ENCODE measurements at places on chromosomes 6 and 20.

DNA sequence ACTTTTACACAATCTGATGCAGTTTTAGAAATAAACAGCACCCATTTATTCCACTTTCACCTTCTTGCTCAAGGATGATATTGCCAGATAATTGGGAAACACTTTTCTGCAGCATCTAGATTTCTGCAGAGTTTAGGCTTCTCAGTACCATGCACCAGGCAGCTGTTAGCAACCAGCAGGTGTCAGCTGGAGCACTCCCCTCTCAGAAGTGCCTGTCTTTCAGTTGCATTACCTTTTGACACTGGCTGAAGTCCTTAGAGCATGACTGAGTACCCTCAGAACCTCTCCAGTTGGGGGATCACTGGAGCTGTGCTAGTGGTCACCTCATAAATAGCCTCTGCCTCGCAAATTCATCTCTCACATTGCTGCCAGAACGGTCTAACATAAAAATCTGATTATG lies 91.2 kb downstream of the DNAH8 start:
- DNase-seq: no peak

GRCh38 chr6:2976571-2977085 lies 5.3 kb upstream of the SERPINB6 start:
- no peak for DNase-seq

- peak; percentile 38 for DNase-seq
Measured at GRCh38 chr20:10857352-10858070, 183.7 kb upstream of the JAG1 start.

- DNase-seq: no peak
Measured at GRCh38 chr20:5835871-5836270, 85.7 kb downstream of the SHLD1 start.

- DNase-seq: no peak
Measured at GRCh38 chr6:44528370-44528644, 140.8 kb downstream of the CDC5L start.

DNA sequence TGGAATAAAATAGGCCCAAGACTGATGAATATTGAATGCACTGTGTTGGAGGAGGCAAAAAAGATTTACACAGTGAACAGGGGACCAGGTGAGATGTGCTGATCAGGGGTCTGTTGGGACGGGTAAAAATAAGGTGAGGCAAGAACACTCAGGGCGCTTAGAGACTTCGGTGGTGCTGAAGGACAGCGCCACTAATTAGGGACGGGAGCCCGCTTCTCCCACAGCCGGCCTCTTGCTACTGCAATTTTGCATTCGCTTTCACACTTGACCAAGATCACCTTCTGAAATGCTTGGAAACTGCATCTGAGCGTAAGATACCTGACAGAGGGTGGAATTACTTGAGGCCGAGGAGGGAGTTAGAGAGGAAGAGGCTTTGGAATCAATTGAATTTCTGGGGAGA lies 7.3 kb downstream of the TFAP2D start:
- no peak for DNase-seq

DNA sequence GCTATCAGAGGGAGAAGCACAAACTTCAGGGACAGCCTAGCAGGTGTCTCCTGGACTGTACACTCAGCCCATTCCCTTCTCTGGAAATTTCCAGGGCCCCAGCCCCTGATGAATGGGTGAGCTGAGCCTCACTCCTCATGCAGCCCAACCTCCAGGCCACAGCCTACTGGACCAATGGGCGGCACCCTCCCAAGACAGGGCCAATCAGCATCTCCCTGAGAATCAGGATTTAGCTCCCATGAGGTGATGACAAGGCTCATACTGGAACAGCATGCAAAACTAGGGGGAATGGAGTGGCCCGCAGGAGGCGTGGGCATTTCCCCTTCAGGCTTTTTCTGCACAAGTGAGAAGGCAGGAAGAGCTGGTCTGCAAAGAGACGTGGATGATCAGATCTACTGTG lies 29.0 kb downstream of the NFATC2 start:
- no peak for DNase-seq

GRCh38 chr6:72636215-72636614 lies 14.4 kb downstream of the KCNQ5 start:
- no peak for DNase-seq

- DNase-seq: no peak
Measured at GRCh38 chr20:19120569-19120968, 91.9 kb upstream of the SLC24A3 start.

GRCh38 chr20:13186043-13186774 lies 34.9 kb upstream of the ISM1 start:
- DNase-seq: no peak

- no peak for DNase-seq
Measured at GRCh38 chr6:108167449-108168089, 1.7 kb downstream of the NR2E1 start.

DNA sequence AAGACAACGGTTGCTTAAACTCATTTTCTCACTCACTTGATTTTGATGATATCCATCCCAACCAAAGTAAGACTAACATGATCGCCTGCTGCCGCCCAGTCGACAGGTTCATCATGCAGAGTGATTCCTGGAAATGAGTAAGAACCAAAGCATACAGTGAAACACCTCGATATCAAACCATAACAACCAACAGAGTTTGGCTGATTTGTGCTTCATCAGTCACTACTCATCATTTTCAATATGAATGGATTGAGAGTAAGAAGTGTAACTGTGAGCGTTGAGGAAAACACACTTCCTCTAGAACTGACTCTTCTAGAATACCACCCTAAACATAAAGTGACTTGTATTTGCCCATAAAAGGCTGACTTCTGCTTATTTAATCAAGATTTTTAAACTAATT lies 29.2 kb upstream of the ALDH8A1 start:
- DNase-seq: no peak

DNA sequence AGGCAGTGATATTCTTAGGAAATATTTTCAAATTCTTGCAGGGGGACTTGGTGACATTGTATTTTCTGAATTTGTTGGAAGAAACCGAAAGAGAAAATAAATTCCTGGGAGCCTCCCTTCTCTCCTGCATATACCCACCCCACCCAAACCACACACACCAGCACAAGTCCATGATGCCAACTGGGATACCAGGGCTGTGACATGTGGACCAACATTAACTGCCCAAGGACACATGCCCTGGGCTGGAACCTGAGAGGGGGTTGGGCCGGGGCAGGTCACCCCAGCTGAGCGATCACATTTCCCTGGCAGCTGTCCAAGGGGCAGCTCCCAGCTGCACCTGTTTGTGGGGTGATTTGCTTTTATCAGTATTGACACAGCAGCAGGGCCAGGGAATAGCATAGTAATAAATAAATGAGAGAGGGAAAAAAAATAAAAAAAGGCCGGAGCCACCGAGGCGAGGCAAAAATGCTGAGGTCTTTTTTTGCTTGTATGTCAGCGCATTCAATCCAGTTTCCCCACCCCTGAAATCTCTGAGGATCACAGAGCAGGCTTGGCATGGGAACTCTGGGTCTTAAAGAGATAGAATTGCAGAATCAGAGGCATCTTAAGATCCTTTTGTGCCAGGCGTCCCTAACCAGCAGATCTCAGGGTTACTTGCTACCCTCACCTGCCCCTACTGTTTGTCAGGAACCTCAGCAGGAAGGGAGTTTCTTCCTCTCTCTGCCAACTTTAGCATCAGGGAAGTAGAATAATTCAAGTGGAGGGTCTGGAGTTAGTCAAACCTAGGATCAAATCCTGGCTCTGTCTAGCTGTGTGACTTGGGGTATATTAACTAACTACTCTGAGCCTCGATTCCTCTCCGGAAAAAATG lies 66.5 kb upstream of the PIM1 start:
- no peak for DNase-seq

- no peak for DNase-seq
Measured at GRCh38 chr6:23547851-23548250, 578.2 kb upstream of the NRSN1 start.

DNA sequence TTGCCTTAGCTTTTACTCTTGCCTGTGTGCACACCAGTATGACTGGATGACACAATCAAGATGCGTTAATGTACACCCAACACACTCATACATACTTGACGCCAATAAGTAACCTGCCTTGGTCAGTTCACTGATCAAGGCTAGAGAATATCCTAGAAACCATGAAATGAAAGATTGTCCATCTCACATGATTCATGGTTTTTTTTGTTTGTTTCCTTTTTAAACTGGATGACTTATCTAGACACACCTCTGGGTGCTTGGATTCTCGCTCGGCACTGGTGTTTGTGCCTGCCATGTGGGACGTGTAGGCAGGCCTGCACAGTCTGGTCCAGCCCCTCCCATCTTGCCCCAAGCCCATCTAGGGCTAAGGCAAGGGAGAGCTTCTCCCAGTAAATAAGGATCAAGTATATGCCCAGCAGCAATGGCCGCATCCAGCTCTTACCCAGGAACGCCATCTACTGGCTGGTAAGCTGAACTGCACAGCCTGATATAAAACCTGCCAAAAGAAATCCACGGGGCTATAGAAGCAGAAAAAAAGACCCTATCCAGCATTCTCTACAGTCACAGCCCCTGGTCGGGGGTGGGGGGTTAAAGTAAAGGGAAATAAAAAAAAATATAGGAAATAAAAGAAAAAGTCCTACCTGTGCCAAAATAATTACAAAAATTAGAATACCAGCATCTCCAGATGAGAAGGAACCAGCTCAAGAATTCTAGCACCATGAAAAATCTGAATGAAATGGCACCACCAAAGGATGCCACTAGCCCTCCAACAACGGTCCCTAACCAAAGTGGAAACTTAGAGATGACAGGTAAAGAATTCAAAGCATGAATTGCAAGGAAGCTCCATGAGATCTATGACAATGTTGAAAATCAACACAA lies 73.3 kb downstream of the OTOR start:
- no peak for DNase-seq

DNA sequence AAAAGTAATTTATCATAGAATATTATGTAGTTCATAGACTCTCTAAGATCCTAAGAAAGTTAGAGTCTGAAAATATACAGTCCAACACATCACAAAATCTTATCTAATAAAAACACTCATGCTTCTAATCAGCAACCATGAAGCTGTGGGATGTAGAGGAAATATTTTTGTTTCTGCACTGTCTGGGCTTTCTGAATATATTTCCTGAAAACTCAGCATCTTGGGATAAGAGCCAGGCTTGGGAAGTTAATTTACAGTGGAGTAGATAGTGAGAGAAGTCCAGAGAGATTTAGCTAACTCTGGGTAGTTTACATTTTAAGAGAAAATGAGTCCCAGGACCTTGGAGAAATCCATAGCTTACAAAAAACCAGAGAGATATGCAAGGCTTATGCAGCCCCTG lies 150.4 kb upstream of the BMP5 start:
- DNase-seq: no peak

GRCh38 chr6:7568021-7568420 lies 22.0 kb upstream of the SNRNP48 start:
- no peak for DNase-seq

GRCh38 chr6:149317644-149318571 lies at the start of gene TAB2:
Gene TAB2 (plus strand): TSS chr6:149317712. CDS start chr6:149369998, 52,286 bp downstream.
- DNase-seq: peak; percentile 44

DNA sequence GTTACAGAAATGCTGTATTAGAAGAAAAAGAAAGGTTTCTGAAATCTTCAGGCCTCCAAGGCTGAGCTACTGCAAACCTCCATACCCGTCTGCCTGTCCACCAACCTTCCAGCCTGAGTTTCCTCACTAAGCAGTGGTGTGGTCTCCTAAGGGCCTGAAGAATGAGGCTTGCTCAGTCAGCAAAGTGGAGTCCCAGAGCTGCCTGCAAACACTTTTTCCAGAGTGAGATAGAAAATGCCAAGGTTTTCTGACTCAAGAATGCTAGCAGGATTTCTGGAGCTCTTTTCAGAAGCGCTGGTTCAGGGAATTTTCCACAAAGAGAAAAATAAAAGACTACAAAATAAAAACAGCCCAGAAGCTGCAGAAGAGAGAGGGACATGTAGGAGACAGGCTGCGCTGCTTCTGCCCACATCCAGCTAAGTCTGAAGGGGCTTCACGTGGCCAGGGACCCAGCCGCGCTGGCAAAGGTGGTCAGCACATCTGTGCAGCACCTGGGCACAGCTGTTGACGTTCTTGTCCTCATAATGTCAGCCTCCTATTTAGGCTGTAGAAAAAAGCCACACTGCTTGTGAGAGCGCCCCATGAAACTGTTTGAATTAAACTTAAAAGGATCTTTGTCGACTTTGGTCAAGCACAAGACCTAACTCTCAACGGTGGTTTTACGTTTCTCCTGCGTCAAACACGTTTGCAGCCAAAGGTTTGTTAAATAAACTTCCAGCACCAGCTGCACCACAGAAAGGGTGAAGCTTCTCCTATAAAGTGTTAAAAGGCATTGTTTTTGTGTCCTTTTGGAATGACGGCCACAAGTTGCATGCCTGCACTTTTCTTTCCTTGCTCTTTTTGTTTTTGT lies 209.0 kb downstream of the THBS2 start:
- no peak for DNase-seq

GRCh38 chr6:118945217-118945616 lies 10.3 kb upstream of the MCM9 start:
- no peak for DNase-seq

DNA sequence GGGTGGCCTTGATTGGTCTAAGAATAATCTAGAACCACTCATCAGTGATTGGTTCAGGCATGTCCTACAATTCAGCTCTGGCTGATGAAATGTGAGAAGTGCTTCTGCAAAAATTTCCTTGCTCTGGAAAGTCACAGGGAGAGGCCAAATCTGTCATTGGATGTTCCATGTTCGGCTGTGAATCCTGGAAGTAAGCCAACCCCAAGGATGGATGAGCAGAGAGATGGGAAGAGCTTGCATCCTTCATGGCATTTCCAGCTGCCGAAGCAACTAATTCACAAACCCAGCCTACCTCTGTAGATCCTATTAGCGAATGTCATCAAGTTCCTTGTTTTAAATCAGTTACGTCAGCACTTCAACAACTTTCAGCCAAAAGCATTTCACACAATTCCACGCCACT lies 187.2 kb upstream of the SOX4 start:
- no peak for DNase-seq

DNA sequence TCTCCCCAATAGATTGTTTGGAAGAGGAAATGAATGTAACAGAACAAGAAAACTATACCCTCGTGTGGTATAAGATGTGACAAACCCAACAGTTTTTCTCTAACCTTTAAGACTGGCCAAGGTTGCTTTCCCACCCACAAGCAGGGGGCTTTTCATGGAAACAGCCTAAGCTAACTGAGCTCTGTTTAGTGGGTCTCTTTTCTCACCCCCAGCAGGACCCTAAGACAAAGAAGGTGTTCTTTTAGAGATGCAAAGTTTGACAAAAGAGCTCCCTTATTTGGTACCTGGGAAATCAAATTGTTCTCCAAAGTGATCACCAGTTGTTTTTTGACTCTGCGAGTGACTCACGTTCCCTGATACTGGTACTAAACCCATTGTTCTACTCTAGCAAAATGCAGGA lies 59.1 kb downstream of the MBOAT1 start:
- DNase-seq: no peak

DNA sequence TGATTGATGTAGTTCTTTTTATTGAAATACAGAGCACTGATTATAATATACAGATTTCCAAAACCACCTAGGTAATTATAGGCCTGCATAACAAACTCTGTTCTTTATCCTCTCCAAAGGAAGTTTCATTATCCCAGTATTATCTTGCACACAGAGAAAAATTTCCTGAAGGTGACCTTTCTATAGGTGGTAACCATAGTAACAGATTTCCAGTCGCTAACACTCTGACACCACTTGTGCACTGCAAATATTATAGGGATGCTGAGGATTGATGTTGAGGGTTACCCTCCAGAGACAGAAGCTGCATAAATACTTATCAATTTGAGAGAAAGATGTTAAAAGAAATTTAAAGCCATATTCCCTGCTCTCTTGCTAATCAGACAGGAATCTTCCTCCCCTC lies 274.5 kb upstream of the NRSN1 start:
- no peak for DNase-seq

- DNase-seq: no peak
Measured at GRCh38 chr6:44660561-44661220, 273.2 kb downstream of the CDC5L start.

- DNase-seq: no peak
Measured at GRCh38 chr6:56934876-56935275, 20.0 kb upstream of the BEND6 start.

All from GDM1 (cell line).